ENCODE measurements at places on chromosomes 5 and 9.

- DNase-seq, result no peak
Observed at GRCh38 chr5:138569782-138570181, 5.4 kb downstream of the HSPA9 start.

DNA sequence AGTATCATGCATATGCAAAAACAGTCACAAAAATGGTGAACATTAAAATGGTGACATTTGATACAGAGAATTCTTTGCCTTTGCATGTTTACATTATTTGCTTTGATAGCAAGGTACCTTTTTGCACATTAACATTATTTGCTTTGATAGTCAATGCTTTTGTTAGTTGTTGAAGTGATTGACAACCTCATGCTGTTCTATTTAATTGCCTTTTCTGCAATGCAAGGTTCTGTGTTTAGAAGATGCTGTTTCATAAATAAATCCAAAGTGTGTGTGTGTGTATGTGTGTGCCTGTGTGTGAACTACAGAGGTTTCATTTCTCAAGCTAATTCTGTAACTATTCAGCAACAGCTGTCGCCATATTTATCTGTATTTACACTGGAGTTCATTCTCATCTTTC is 668.7 kb downstream of the NR2F1-AS1 start:
- DNase-seq, result no peak

GRCh38 chr5:7714119-7714518 is 136.8 kb downstream of the CFAP90 start:
- no peak for DNase-seq

DNA sequence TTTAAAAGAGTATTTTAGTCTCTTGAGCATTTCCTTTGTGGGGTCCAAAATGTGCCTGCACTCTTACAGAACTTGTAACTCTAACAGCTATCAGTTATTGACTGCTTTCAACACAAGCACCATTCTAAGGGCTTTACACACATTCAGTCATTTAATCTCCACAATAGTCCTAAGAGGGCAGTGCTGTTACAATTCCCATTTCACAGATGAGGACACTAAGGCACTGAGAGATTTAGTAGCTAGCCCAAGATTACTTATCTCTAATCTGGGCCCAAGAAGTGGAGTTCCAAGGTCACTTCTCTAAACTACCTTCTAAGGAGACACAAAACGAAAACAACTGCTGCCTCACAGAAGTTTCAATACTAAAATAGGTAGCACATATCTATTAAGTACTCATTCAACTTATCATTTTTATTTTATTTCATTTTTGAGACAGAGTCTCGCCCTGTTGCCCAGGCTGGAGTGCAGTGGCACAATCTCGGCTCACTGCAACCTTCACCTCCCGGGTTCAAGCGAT is 275.2 kb downstream of the CWC27 start:
- DNase-seq, result no peak

- DNase-seq, result no peak
Observed at GRCh38 chr9:3708751-3709150, 182.9 kb upstream of the RFX3 start.

DNA sequence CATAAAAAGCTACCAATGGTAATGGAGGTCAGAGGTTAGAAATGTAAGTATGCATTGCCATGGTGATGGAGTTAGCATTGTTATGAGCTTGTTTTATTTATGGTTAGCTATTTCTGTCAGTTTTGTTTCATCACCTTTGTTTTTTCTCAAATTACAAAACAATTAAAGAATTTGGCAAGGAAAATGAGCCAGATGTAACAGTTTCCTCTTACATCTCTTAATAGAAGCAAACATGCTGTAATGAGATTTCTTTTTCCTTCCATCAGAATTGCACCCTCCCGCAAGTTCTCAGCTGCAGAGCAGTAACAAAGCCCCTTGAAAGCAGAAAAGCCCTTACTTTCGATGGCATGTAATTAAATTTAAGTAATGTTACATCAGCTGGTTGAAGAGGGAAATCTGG is 233.0 kb downstream of the SGCD start:
- no peak for DNase-seq

DNA sequence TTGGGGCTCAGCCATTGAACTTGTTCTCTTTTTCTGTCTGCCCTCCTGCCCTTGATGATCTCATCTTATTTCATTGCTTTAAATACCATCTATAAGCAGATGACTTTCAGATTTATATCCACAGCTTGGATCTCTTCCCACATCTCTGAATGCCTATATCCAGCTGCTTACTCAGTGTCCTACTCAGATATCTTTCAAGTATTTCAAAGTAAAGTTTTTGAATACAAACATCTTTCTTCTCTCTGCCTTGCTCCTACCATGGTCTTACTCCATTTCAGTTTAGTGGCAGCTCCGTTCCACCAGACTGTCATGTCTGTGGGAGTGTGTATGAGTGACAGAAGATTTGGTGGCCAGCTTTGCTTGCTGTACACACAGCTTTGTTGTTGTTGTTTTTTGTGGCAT is 59.7 kb downstream of the ERBIN start:
- no peak for DNase-seq

DNA sequence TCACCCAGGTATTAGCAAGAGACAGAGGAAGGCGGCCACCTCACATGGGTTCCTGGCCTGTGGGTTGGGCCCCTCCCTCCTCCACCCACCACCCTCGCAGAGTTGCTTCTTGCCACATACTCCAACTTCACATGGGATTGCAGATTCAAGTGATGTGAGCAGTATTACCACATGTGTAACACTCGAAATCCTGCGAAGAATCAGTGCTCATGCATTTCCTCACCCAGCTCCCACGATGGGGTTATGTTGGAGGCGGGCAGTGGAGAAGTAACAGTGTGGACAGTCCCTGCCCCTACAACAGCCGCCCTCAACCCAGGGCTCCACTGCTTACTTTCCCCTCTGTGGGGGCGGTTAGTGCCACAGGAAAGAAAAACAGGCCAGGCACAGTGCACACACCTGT is 3.9 kb upstream of the FBP1 start:
- no peak for DNase-seq

- DNase-seq, result no peak
Observed at GRCh38 chr5:154059583-154059982, 20.8 kb downstream of the MFAP3 start.

DNA sequence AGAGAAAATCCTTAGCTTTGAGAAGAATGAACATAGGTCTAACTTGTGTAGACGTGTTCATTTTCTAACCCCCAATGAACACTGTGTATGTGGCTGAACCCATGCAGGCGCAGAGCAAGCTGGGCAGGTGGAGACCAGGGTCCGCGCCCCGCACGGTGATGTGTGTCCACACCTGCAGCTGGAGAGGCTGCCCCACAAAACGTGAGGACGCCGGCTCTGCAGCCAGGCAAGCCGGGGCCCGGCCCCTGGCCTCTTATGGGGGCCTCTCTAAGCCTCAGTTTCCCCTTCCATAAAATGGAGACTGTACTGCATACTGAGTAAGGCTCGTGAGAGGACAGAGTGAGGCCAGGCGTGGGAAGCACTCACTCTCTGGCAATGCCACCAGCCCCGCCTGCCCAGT is 124.7 kb upstream of the RAPGEF1 start:
- DNase-seq, result no peak

- no peak for DNase-seq
Observed at GRCh38 chr9:99718631-99719030, 103.1 kb upstream of the NR4A3 start.

- DNase-seq, result no peak
Observed at GRCh38 chr9:121622387-121623203, 28.8 kb upstream of the DAB2IP start.

GRCh38 chr5:172117977-172118701 is 69.9 kb downstream of the STK10 start:
- DNase-seq, result no peak

DNA sequence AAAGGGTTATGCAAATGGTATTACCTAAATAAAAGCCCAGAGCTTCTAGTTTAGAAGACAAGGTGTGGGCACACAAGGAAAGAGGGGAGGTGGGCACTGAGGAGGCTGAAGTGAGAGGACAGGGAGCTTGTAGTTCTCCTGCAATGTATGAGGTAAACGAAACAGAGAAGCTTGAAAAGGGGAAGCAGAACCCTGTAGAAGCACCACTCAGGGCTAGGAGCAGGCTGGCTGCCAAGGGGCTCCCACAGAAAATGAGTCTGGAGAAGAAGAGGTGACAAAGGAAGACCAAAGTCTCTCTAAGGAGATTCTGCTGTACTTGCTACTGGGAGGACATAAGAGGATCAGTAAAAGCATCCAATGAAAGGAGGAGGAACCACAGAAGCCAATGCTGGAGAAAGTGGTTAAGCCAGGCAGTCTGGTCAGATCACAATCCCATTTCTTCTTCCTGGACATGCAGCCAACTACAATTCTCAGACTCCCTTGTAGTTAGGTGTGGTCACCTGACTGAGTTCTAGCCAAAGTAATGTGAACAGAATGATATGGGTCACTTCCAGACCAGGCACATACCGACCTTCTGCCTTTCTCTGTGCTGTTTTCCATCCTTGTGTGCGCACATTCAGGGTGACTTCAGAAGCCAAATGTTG is 174.5 kb upstream of the MAP3K1 start:
- DNase-seq, result no peak

- DNase-seq, result no peak
Observed at GRCh38 chr5:150763023-150763769, 4.4 kb upstream of the DCTN4 start.

DNA sequence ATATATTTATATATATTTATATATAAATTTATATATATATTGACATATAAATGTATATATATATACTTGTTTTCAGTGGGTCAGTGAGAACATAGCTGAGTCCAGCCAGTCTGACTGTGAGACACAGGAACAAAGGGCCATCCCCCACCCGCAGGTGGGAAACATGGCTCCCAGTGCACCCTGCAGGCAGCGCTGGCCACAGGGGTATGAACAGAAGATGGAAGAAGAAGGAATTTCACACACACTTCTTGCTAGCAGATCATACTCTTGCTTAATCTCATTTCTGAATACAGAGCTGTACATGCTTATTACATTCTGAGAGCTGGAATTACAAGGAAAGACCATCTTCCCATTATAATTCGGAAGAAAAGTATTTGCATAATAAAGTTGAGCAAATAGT is 595.4 kb downstream of the IRX1 start:
- no peak for DNase-seq

Data from glutamatergic neuron (in vitro differentiated cells).